ENCODE measurements at places on chromosomes 13 and 19.

DNA sequence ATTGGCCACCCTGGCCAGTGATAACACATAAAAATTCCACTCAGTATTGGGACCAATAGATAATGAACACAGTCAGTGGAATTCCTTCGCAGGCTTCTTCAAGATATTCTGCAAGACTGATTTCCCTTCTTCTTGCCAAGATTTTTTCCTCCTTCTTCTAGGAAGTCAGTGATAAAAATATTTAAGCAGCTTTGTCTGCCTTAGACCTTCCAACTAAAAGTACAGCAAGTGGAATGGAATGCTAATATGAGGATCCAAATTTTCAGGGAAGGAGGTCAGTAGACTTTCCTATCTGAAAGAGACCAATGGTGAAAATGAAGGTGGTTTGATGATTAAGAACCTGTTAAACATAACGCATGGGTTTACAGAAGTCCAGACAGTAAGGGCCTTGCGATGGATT is 9.6 kb downstream of the STARD13 start:
- no peak for DNase-seq

- no peak for DNase-seq
Measured at GRCh38 chr13:62299988-62300387, 884.3 kb upstream of the PCDH20 start.

GRCh38 chr19:45972081-45972946 is 1.4 kb downstream of the NOVA2 start:
- DNase-seq, result peak; percentile 28

DNA sequence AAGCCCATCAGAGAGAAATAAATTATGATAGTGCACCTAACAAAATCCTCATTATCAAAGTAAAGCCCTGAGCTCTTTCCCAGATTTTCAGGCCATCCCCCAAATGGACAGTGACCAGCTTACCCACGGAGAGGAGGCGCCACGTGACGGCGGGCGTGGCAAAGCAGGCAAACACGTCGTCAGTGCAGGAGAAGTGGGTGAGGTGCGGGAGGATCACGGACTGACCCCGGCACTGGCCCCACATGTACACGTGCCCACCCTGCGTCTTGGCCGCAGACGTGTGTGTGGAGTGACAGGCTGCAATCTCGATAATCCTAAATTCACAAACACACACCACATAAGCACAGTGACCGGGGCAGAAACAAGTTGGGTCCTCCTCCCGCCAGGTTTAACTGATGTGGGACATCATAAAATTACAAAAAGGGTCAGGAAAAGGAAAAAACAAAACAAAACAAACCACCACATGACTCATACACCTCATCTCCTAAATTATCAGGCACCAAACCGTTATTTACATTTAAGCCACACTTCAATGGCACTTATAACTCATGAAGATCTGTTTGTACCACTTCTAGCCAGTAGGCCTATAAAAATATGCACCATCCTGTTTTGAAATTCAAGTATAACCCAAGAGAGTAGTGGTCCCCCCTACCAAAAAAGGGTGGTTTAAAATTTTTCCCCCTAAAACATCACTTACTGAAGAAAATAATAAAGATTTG is 30.1 kb downstream of the RCBTB2 start:
- DNase-seq, result no peak

- no peak for DNase-seq
Measured at GRCh38 chr13:75196147-75196837, 285.7 kb downstream of the TBC1D4 start.

DNA sequence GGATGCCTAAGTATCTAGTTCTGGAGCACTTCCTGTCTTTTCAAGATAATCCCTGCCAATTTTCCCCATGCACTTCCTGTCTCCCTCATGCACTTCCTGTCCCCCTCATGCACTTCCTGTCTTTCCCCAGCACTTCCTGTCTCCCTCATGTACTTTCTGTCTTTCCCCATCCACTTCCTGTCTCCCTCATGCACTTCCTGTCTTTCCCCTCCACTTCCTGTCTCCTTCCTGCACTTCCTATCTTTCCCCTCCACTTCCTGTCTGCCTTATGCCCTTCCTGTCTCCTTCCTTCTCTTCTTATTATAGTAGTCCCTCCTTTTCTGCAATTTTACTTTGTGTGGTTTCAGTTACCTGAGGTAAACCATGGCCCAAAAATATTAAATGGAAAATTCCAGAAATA is 3.0 kb upstream of the TNNT1 start:
- no peak for DNase-seq

DNA sequence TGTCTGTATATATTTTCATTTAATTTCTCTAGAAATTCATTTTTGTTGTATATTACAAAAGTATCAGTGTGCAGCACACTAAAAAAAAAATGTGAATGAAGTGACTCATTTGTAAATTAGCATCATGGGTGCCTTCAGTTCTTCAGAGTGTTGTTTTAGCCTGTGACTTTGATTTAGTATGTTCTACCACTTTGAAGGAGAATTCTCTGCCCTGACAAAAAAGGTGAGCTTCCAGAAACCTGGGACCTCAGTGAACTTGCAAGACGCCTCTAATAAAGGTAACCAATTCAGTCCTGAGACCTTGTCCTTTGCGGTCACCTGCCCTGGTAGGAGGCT is 2.4 kb downstream of the METTL21C start:
- DNase-seq, result no peak

GRCh38 chr13:67776151-67776550 is 546.0 kb upstream of the PCDH9 start:
- no peak for DNase-seq

DNA sequence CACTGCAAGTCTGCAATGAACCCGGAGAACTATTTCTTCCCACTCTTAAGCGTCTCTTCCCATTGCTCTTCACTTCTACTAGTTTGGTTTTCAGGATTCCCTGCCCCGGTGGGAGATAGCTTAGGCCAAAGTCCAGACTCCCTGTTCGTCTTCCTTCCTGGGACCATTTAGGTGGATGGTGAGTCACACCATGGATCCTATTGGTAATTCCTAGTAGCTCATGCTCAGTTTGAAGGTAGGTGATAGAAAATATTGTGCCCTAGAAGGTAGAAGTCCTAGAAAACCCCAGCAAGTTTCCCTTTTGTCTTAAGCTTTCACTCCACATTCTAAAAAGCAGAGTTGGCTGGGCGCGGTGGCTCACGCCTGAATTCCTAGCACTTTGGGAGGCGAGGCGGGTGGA is 13.8 kb downstream of the CHAF1A start:
- no peak for DNase-seq

DNA sequence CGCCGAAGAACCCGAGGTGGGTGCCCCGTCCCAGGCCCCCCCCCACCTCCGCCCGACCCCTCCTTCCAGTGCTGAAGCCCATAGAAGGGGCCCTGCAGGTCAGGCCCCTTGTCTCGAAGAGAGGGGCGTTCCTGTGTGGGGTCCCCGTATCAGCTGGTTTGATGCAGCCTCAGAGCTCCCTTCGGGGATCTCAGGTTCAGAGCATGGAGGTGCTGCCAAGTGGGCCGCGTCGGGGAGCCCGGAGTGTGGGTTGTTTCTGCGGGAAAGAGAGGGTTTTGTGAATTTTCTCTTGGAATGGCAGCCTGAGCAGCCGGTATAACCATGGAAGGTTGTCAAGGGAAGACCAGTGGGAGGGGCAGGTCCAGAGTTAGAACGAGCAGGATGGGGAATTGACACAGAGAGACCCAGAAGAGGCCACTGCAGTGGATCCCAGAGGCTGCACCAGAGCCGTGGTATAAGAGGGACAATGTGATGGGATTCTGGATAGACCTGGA is 384 bp downstream of the TRAPPC2B start:
- no peak for DNase-seq

- peak; percentile 79 for DNase-seq
Measured at GRCh38 chr19:4369888-4370260, 26.5 kb downstream of the MPND start.

- DNase-seq, result no peak
Measured at GRCh38 chr13:44449999-44450821, 76.6 kb downstream of the SERP2 start.

DNA sequence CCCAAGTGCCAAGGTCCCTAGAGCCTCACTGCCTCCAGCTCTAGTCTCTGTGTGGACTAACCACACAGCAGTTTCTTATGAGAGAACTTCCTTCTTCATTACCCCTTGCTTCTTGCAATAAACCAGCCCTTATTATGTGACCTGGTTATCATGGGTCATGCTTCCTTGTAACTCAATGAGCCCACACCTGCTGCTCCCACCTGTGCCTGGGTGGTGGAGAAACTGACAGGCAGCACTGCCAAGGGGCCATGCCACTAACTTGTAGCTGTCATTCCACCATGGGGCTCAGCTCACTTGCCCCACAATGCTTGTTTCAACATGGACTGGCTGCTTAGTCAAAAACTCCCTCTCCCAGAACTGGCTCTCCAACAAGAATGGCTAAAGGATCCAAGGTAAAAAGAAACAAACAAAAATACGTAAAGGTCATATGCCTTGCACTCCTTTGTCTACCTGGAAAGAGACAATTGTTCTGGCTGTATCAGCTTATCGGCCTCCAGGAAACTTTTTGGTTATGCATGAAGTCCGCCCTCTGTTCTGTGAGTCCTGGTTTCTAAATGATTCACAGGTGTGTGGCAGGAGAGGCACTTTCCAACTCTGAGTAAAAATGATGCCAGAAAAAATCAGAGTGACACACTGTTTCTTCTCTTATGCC is 446.4 kb downstream of the COG6 start:
- DNase-seq, result peak; percentile 68

DNA sequence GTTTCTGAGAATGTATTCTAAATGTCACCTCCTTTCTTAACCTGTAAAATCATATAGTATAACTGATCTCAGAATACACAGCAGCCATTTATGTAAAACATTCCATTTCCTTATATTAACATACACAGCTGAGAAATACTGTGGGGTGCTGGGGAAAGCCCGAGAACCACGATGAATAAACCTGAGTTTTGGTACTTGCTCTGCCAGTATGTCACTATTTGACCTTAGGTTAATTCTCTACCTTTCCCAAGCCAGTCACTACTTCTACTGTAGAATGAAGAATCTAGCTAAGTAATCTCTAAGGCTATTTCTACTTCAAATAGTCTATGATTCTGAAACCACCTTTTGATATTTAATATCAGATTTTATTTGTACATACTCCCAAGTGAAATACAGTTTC is 173.7 kb downstream of the TBC1D4 start:
- DNase-seq, result peak; percentile 67

- no peak for DNase-seq
Measured at GRCh38 chr13:42539670-42540069, 34.3 kb upstream of the TNFSF11 start.

- DNase-seq, result no peak
Measured at GRCh38 chr19:1858412-1859081, 4.8 kb downstream of the KLF16 start.

DNA sequence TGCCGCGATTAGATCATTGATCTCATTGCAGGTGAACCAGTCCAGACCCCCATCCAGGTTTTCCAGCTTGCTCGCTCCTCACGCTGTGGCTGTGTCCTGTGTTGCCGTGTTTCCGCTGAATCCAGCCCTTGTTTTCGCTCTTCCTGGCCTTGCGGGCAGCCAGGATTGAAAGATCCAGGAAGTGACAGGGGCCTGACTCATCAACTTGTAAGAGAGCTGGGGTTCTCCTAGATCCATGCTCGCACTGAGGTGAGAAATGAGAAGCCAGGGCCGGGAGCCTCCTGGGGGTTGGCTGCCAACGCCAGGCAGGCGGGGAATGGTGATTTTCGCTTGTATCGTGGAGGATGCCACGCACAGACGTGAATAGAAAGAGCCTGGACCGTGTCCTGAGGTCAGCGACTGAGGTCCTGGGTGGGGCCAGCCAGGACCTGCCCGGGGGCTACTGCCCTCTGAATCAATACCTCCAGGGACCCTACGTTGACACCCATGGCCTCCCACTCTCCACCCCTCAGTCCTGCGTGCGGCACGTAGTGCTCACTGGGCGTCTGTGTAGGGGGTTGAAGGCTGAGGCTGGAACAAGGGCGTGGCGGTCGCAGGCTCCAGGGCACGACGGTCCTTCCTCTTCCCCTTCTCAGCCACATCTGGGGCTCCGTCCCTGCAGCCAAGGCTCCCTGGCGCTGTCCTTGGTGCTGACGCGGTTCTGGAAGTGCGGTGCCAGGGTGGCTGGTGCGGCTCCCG is 7.3 kb upstream of the PTPRH start:
- peak; percentile 52 for DNase-seq

- DNase-seq, result no peak
Measured at GRCh38 chr13:84393981-84394625, 511.8 kb upstream of the SLITRK1 start.

- no peak for DNase-seq
Measured at GRCh38 chr19:29273000-29273640, 60.2 kb upstream of the UQCRFS1 start.

DNA sequence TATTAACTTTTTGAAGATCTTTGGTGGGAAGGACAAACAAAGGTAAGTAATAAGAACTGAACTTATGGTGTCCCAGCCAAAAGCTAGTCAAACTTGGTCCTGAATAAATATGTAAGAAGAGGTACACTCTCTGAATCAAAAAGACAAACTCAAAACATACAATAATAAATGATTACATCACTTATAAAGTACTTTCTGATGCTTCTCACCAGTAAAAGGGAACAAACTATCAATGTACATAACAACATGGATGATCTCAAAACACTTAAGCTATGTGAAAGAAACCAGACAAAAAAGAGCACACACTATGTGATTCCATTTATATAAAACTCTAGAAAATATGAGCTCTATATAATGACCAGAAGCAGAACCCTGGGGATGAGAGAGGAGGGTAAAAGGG is 138.3 kb downstream of the VWA8 start:
- no peak for DNase-seq

DNA sequence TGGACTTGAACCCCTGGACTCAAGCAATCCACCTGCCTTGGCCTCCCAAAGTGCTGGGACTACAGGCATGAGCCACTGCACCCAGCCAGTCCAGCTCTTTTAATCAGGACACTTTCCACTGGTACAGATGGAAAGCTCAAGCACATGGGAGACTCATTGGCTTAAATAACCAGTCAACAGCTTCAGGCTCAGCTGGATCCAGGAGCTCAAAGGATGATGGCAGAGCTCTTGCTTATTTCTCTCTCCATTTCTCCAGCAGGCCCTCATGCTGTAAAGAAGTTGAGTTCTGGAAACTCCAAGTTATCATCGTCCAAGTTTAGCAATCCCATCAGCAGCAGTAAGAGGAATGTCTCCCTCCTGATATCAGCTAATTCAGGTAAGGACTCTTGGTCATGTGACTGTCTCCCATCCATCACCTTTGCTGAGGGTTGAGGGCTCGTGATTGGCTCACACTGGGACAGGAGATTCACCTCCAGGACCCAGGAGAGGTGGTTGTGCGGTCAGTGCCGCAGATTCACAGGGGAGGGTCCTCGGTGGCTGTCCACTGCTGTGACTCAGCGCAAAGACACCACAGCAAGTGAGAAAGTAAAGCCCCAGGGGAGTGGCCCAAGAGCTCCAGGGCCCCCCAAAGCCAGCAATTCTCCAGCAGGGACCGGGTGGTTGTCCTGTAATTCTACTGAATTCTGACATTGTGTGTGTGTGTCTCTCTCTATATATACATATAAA is 5.1 kb downstream of the CCL25 start:
- no peak for DNase-seq

GRCh38 chr19:22617614-22618320 is 16.4 kb upstream of the ZNF492 start:
- no peak for DNase-seq

DNA sequence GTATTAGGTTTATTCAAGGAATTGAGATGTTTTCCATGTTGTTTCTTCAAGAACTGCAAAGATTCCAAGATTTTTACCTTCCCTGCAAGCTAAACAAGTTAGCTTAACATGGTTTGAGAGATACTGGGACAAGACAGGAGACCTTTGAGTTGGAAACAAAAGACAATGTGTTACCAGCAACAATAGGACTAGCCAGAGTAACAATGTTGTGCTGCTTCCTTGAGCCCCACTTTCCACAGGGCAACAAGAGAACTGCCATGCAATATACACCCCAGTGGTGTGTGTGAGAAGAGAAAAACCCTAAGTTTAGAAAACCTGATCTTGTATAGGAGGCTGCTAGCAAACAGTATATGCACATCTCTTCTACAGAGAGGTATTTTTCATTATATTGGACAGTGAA is 264.6 kb downstream of the PCDH20 start:
- no peak for DNase-seq

All from T-helper 2 cell treated with Interferon-gamma antibody and Interleukin-4, amounts not matched to agents 5 μg/mL and 100 μg/mL, for 36 hours (primary cell).